ENCODE measurements at places on chromosomes 11 and 22.

- DNase-seq: no peak
These were observed 505 bp downstream of the FAM227A start for GRCh38 chr22:38655519-38656255.

GRCh38 chr11:66800720-66801428 is 42.4 kb upstream of the RCE1 start:
- DNase-seq: no peak

DNA sequence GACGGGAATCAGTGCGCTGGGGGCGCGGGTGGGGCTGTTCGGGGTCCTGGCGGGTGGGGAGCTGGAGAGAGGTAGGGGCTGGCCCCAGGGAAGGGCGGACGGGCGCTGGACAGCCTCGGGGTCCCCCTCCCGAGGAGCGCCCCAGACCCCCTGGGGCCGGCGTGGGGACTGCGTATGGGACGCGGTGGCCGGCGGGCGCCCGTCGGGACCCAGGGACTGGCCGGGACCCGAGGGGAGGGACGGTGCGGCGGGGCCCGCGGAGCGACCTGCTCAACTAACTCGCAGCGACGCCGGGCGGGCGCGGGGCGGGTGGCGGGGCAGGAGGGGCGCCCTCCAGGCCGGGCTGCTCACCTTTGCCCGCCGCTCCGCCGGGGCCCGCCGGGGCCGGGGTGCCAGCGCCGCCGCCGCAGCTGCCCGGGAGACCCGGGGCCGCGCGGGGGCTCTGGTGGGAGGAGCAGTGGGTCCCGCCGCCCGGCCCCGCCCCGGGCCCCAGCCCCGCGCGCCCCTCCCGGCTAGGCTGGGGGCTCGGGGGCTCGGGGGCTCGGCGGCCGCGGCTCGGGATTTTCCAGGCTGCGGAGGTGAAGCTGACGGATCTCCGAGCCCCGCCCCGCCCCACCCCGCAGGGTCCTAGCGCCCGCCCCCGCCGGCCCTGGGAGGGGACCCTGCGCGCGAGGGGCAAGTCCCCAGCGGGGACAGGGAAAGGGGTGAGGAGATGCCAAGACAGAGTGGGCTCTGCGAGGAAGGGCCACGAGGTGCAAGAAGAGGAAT is 12.3 kb downstream of the STARD10 start:
- DNase-seq: peak; percentile 71

GRCh38 chr22:22547226-22547625 is 11.8 kb downstream of the PRAME start:
- no peak for DNase-seq

DNA sequence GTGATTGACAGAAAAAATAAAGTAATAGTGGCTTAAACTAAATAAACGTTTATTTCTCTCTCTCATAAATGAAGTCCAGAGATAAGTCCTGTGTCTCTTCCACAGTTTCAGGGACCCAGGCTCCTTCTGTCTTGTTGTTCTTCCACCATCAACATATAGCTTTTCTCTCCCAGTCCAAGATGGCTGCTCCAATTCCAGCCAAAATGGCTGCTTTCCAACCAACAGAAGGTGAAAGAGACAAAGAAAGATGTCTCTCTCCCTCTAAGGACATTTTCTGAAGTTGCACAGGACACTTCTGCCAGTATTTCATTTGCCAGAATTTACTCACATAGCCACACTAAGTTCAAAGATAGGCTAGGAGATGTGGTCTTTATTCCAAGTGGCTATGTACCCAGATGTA is 9.4 kb upstream of the PLEKHB1 start:
- DNase-seq: no peak

GRCh38 chr22:25162561-25162960 is 37.1 kb upstream of the CRYBB3 start:
- no peak for DNase-seq

DNA sequence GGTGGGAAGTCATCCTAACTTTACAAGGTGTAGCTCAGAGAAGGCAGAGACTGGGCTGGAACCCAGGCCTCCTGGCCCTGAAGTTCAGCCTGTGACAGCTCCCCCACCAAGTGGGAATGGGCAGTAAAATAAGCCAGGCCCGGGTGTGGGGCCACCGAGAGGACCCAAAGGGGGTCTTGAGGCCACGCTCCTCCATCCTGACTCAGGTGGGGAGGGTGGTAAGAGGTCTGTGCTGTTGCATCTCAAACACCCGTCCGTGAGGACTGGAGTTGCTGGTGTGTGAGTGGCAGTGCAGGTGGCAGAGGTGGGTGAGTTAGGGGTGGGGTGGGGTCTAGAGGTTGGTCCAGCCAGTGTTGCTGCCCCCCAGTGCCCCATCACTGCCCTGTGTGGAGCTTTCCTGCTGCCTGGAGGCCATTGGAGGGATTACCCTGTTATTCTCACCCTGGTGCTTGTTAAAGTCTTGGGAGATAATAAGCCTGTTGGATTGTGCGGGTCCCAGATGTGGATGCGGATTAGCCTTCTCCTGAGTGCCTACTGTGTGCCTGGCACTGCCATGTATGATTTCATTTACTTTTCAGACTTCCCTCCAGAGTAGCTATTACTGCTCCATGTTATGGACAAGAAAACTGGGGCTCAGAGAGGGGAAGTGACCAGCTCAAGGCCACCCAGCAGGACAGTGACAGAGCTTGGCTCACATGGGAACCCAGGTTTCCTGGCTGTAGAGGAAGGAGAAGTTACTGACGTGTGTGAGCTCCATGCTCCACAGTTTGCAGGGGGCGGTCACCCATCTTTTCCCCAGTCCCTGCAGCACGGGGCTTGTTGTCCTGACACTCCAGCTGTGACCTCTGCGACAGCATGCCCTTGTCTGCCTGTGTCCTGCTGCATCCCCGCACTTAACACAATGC is 12.9 kb downstream of the SERPINH1 start:
- DNase-seq: no peak

DNA sequence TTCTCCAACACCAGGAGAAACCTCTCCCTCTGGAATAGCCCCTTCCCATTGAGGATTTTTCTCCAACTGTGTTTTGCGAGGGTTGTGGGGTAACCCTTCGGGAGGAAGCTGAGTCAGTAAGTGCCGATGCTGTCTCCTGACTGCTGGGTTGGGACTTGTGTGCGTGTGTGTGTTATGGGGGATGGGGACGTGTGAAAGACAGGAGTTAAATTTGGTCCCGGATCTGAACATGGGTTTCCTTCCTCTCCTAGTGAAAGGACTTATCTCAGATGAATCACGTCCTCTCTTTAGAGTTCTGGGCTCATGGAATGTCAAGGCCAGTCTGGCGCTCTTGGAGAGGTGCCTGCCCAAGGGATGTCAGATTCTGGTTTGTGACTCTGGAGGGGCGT is 33.3 kb downstream of the KIAA1671 start:
- DNase-seq: no peak

GRCh38 chr22:47048123-47049077 is 285.9 kb downstream of the TBC1D22A start:
- no peak for DNase-seq

- DNase-seq: no peak
These were observed 3.2 kb upstream of the CSDC2 start for GRCh38 chr22:41557401-41558240.

- no peak for DNase-seq
These were observed 47.2 kb upstream of the CEP295 start for GRCh38 chr11:93614173-93614722.

- no peak for DNase-seq
These were observed 682.1 kb downstream of the KCNA4 start for GRCh38 chr11:29334776-29335130.

DNA sequence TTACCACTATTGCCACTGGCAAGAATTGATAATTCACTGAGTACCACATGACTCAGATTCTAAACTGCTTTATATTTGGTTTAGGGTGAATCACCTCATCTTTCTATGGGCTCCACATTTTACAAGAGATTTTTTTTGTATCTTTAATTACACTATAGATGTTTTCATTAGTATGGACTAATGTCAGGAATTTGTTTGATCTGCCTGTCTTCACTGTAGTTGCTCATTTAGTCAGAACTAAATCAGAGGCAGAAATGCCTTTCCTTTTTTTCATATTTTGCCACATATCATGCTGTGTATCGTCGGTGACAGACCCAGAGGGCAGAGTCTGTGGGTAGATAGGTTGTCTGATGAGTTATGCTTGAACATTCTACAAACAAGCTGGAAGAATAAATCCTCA is 524.1 kb downstream of the METTL15 start:
- DNase-seq: no peak

DNA sequence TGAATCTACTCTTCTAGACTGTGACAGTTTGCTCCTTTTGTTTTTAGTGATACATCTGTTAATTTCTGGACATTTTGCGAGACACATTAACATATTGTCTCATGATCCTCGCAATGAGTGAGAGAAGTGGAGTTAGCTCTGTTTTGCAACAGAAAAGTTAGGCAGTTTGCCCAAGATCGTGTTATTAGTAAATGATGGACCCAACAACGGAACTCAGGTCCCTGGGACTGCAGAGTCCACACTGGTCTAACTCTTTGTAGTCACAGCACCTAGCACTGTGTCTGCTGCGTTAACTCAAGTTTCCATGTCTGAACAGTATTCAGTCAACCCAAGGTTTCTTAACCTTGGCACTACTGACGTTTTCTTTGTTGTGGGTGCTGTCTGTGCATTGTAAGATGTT is 3.2 kb downstream of the DEPDC7 start:
- no peak for DNase-seq

GRCh38 chr22:48799227-48799970 is 1028.3 kb downstream of the BRD1 start:
- DNase-seq: no peak

GRCh38 chr11:8917157-8917825 is 6.3 kb downstream of the AKIP1 start:
- DNase-seq: no peak

DNA sequence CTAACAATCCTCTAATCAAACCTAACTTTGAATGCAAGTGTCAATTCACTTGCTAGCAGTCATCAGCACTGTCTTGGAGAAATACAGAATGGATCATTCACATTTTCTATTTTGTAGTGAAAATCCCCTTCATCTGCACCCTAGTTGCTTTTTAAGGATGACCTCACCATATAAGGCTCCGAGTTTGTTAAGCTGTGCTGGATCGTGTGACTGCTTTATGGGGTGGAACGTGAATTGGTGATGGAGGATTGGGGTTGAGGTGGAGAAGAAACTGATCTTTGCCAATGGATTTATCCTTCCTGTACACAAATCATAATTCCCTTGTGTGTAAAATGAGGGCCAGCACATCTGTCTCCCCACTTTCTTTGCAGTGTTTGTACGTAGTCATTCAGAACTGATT is 85.6 kb upstream of the TBCEL start:
- DNase-seq: no peak

GRCh38 chr11:102685338-102685737 is 20.2 kb downstream of the MMP27 start:
- DNase-seq: no peak

Measured in CD4-positive, alpha-beta T cell treated with Interleukin-17A for 1 hour (primary cell).